ENCODE measurements at places on chromosomes 2 and 18.

DNA sequence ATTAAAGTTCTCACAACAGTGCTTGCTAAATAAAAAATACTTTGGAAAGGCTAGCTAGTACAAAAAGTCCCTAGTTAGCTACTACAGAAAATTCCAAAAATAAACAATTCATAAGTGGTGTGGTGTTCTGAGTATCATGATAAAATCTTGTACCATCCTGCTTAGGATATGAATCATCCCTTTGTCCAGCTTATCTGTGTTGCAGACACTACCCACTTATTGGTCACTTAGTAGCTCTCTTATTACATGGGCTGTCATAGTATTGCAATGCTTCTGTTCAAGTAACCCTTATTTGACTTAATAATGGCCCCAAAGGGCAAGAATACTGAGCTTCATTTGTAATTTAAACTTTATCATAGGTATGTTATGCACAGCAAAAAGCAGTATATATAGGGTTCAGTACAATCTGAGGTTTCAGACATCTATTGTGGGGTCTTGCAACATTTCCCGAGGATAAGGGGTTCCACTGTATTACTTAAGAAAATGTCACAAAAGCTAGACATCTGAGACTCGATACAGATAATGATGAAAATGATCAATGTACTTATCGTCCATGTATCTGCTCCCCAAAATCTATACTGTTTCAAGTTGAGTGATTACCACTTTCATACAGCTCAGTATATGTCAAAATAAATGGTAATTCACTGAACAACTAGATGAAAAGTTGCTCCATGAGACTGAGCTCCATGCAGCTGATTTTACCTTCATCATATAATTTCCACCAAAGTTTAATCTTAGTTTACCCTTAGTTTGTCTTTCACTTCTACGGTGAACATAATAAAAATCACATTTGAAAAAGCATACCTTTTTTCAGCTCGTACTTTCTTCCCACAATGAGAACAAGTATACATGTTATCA lies 93.8 kb downstream of the C2orf74 start:
- no peak for DNase-seq

DNA sequence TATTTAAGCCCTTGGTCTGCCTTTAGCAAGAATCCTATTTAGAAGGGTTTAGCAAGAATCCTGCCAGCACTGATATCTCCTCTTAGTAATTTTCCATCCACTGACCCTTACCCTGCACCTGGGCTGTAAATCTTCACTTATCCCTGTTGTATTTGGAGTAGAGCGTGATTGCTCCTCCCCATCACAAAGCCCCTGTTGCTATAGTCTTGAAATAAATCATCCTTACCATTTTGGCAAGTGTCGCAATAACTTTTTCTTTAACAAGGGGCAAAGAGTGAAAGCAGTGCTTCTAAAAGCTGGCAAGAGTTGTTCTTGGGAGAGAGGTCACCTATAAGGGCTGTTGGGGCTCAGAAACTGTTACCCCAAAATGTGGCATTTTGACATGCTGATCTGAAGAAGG lies 3.7 kb upstream of the SCTR start:
- no peak for DNase-seq

DNA sequence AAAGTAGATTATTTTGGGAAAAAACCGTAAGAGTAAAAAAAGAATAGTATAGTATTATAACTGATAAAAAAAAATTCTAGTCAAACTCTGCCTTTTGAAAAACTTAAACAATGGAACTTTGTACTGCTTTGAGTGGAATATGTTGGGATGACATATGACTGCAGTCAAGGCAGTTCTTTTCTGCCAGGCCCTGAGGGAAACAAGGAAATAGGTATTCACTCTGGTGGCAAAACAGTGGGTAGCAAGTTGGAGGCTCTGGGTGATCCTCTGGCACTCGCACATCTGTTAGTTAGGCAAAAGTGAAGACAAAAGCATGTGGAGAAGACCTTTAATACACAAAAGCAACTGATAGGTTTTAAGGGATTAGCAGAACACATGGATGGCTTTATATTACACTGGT lies 102.2 kb downstream of the ARHGEF33 start:
- DNase-seq: no peak

- no peak for DNase-seq
Observed at GRCh38 chr2:27071990-27072830, 756 bp upstream of the OST4 start.
